Esophagus muscularis mucosa (tissue), 4 donors: ENCODE measurements at places on chromosomes 2 and 18. TPM values are rescaled to one million over a fixed set of nuclear protein-coding genes. Genes with fewer than 3 reads are reported as not detected.

Gene BMP10
- not detected for total RNA-seq

Gene CFAP221
- 0.17 TPM for total RNA-seq

GRCh38 chr2:220243571-220243970 lies 616.1 kb downstream of the SLC4A3 start:
- DNase-seq = no peak

GRCh38 chr2:56379066-56379465 lies 195.3 kb downstream of the CCDC85A start:
- no peak for DNase-seq

DNA sequence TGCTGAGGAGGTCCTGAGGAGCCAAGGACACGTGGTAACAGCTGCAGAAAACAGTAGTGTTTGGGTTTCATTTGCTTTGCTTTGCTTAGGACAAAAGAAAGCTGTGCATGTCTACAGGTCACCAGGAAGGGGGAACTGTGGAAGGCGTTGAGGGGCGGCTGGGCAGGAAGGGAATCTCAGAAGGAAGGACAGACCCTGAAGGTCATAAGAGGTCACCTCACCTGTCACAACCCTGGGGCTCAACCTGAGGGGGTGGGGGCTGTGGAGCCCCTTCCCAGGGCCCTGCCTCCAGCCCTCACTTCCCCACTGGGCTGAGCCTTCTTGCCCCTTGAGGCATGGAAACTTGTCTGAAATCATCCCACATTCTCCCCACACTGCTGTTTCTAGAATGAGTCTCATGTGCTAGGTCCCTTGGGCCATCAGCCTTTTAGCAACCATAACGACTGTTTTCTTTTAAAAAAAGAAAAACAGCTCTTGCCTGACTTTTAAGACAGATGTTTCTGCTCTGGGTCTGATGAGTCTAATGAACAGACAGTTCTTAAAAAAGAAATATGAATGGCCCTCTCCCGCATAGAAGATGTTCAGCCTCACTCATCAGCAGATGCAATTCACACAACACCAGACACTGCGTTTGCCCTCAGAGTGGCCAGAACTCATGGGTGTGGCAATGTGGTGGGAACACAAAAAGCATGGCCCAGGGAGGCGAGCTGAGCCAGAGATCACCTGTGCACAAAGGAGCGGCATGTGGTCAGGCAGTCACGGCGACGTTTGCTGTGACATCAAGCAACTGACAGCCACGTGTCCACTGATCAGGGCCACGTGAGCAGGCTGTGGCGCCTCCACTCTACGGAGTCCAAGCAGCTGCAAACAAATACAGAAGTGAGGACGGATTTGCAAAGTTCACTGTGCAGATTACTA lies 84.0 kb downstream of the SEPTIN10 start:
- no peak for DNase-seq

GRCh38 chr18:2532797-2533196 lies 38.5 kb downstream of the METTL4 start:
- no peak for DNase-seq

DNA sequence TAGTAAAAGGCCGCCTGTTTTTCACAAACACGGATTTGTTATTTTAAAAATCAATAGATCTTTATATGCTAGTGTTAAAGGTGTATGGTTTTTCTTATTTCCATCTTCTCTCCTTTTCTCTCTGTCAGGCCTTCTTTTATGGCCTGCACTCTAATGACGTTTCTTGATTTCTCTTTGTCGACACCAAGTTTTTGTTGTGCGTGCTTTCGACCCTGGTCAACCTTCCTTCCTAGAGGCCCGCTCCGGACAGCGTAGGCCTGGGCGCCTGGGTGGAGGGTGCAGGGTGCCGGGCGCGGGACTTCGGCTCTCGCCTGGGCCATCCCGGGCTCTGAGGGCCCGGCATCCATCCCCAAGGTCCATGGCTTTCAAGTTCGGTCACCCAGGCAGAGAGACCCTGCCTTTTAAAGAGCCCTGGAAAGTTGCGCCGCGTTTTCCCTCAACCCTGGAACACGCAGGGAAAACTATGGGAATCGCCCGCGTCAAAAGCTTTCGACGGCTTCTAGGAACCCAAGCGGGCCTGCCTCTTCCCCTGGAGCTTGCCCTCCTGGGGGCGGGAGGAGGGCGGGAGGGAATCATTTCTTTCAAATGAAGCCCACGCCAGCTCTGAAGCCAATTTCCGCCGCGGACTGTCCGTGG lies 4.1 kb upstream of the SATB2 start:
- DNase-seq = no peak
